ENCODE measurements at places on chromosomes 12 and 14. TPM values are rescaled to one million over a fixed set of nuclear protein-coding genes. Genes with fewer than 3 reads are reported as not detected.

The PRR13 gene
- 454 TPM for total RNA-seq

The PHETA1 gene
- total RNA-seq, result 16.3 TPM

The FAM181A gene
- total RNA-seq, result not detected

The ARID4A gene
- 11.4 TPM for total RNA-seq

The AKAP5 gene
- total RNA-seq, result 0.64 TPM

- no peak for DNase-seq
Observed at GRCh38 chr14:19918553-19919264, 1.7 kb upstream of the OR4K5 start.

GRCh38 chr12:110266381-110266960, 14.6 kb upstream of the ATP2A2 start:
- no peak for DNase-seq

DNA sequence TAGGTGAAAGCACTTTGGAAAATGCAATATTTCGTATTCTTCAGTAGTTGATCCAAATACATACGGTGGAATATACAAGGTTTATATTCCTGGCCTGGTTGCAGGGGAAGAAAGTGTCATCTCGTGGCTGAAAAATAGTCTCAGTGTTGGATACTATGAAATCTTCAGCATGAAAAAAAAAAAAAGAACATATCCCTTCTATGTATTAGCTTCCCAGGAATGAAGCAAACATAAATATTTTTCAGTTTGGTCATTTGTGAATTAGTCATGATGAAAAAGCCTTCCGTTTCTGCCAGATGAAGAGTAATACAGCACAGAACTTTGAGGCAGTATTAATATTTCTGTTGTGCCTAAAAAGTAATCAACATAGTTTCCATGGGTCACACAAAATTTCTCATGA, 36.7 kb downstream of the FLRT2 start:
- DNase-seq, result peak; percentile 33

GRCh38 chr12:85627584-85627983, 208.6 kb downstream of the RASSF9 start:
- no peak for DNase-seq

- no peak for DNase-seq
Observed at GRCh38 chr14:95290871-95291431, 28.8 kb downstream of the CLMN start.

DNA sequence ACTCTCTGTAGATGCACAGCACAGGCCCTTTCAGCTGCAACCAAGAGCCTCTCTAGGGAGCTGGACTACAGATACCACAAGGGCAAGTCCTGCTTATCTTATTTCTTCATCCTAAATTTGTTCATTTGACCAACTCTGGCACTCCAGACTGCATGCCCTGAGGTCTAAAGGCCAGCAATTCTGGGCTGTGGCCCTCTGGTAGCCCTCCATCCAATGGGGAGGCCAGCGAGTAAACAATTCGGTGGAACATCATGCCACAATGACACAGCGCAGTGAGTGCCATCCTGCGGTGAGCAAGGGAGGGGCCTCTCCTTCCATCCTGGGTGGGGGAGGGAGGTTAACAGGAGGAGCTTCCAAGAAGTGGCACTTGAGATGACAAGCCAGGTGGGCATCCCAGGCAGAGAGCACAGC, 652 bp upstream of the SELPLG start:
- DNase-seq, result no peak

DNA sequence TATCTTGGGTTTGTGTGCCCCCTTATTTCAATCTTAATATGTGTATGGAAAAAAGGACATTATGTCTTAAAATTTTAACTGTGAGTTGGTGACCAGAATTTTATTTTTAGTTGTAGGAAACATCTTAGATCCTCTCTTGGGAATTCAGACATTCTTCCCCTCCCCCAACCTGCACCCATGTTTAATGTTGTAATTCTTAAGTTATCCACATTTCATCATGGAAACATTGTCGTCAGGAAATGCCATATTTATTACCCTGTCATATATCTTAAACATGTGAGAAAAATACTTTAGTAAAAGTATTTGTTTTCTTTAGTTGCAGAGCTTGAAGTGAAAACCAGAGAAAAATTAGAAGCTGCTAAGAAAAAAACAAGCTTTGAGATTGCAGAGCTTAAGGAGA, 30.3 kb downstream of the YEATS4 start:
- no peak for DNase-seq

DNA sequence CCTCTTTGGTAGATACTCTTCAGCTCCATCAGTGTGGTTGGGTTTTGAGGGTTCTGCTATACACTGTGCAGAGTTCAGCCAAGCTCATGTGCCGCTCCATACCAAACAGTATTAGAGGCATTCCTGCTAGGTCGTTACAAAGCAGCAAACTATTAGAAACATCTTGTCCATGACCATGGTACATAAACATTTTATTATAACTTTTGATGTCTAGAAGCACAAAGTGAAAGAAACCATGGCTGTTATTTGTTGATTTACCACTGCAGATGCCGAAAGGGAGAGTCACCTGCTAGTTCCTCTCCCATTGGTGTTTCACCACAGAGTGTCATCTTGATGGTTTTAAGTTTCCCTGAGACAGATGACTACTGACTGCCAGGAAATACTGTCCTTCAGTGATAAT, 242.0 kb downstream of the ADAMTS20 start:
- no peak for DNase-seq

All from Panc1 (cell line).